Nasal cavity respiratory epithelium epithelial cell of viscerocranial mucosa (primary cell): ENCODE measurements at places on chromosomes 16 and 17. TPM values are rescaled to one million over a fixed set of nuclear protein-coding genes. Genes with fewer than 3 reads are reported as not detected.

SLC13A2 gene
- 0.07 TPM in 1 of 2 replicates, not detected in the other for total RNA-seq

CHST6 gene
- 1.0 and 2.8 TPM in 2 replicates for total RNA-seq

ZFHX3 gene
- total RNA-seq: 3.8 and 12.4 TPM in 2 replicates

PDILT gene
- not detected in 2 replicates for total RNA-seq

PRKCB gene
- under 0.01 TPM in 1 of 2 replicates, not detected in the other for total RNA-seq

CCL1 gene
- total RNA-seq: not detected in 2 replicates

DPEP2 gene
- not detected in 2 replicates for total RNA-seq

PIK3R6 gene
- total RNA-seq: not detected in 2 replicates

SLX4 gene
- total RNA-seq: 3.4 and 5.3 TPM in 2 replicates

KRT20 gene
- total RNA-seq: not detected in 2 replicates

ALDOA gene
- total RNA-seq: 295 and 817 TPM in 2 replicates

MGAT5B gene
- total RNA-seq: under 0.01 and 0.07 TPM in 2 replicates

NOG gene
- under 0.01 and 0.28 TPM in 2 replicates for total RNA-seq

CLN3 gene
- total RNA-seq: 12.0 and 20.9 TPM in 2 replicates

CEP95 gene
- total RNA-seq: 31.8 and 35.2 TPM in 2 replicates

GNG13 gene
- total RNA-seq: not detected in 2 replicates

KRT15 gene
- total RNA-seq: 38.3 and 63.4 TPM in 2 replicates

CIITA gene
- under 0.01 and 0.64 TPM in 2 replicates for total RNA-seq

TMEM220 gene
- total RNA-seq: under 0.01 and 0.36 TPM in 2 replicates

SEPTIN12 gene
- not detected in 2 replicates for total RNA-seq

ZSCAN10 gene
- not detected in 2 replicates for total RNA-seq

SLC2A4 gene
- total RNA-seq: under 0.01 and 0.14 TPM in 2 replicates

VTN gene
- not detected in 2 replicates for total RNA-seq

SMIM36 gene
- not detected in 2 replicates for total RNA-seq

CCDC154 gene
- total RNA-seq: under 0.01 and 0.57 TPM in 2 replicates

ABCC11 gene
- 0.21 and 0.34 TPM in 2 replicates for total RNA-seq

TLCD3B gene
- not detected in 2 replicates for total RNA-seq

BBS2 gene
- total RNA-seq: 57.6 and 62.5 TPM in 2 replicates

SYNGR3 gene
- total RNA-seq: 1.1 and 4.4 TPM in 2 replicates

KRTAP4-9 gene
- total RNA-seq: not detected in 2 replicates

DNASE1L2 gene
- total RNA-seq: 0.34 and 1.00 TPM in 2 replicates

PLA2G10 gene
- 0.34 TPM in 1 of 2 replicates, not detected in the other for total RNA-seq

MRPL58 gene
- total RNA-seq: 20.9 and 26.7 TPM in 2 replicates

CES3 gene
- 1.4 TPM in 2 replicates for total RNA-seq

SNRNP25 gene
- 6.2 and 10.0 TPM in 2 replicates for total RNA-seq

TVP23A gene
- total RNA-seq: not detected in 2 replicates

KIF2B gene
- not detected in 2 replicates for total RNA-seq

ABCA5 gene
- total RNA-seq: 16.9 and 17.1 TPM in 2 replicates

PABPN1L gene
- total RNA-seq: not detected in 2 replicates

NACA2 gene
- total RNA-seq: not detected in 2 replicates

BAIAP3 gene
- total RNA-seq: 0.34 and 0.78 TPM in 2 replicates

TOX3 gene
- under 0.01 TPM in 1 of 2 replicates, not detected in the other for total RNA-seq

CEP295NL gene
- under 0.01 and 0.43 TPM in 2 replicates for total RNA-seq

CCL2 gene
- total RNA-seq: not detected in 2 replicates

EIF3CL gene
- total RNA-seq: 164 and 188 TPM in 2 replicates

KRT33B gene
- total RNA-seq: 1.1 and 59.1 TPM in 2 replicates

MATCAP1 gene
- 3.8 and 8.4 TPM in 2 replicates for total RNA-seq

RAB37 gene
- total RNA-seq: 0.28 TPM in 1 of 2 replicates, not detected in the other

EPX gene
- not detected in 2 replicates for total RNA-seq

ASGR1 gene
- total RNA-seq: 0.07 TPM in 1 of 2 replicates, not detected in the other
